ENCODE measurements at places on chromosomes 3 and 15.

GRCh38 chr3:196159526-196159925, 51.7 kb downstream of the ZDHHC19 start:
- DNase-seq: no peak

DNA sequence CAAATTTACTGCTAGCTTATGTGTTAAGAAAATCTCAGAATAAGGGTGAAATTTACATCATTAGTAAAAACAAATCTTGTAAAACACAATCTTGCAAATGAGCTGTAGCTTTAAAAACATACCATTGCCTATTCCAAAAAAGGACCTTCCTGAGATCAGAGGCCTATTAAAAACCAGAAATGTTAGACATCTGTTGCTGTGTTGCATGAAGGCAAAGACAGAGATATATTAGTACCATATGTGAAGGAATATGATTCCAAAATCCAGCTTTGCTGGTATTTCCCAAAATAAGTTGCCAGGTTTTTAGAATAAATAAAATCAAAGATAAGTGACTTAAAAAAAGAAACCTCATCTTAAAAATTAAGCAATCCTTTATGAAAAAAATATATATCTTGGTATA, 504.1 kb upstream of the CDIN1 start:
- DNase-seq: no peak

DNA sequence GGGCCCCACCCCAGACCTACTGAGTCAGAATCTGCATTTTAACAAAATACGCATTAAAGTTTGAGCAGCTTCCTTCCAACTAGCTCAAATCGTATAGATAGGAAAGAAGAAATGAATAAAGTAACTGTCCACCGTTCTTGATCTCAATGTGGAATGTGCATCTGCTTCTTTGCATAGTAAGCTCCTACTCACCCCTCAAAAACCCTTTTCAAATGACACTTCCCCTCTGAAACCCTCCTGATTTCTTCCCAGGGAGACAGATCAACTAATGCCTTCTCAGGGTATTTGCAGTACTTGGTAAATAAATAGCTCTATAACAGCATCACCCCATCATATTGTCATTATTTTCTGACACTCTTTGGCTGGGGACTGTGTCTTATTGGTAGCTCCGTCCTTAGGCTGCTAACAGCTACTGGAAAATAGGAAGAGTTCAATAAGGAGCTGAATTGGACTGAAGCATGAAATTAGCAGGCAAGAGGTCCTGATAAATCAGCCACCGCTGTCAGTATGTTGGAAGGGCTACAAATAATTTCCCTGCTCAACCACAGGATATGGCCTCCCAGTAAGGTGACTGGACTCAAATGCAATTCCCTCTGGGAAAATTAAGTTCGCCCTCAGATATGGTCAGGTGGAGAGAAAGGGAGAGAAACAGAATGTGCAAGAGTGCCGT, 10.2 kb downstream of the OXTR start:
- no peak for DNase-seq

DNA sequence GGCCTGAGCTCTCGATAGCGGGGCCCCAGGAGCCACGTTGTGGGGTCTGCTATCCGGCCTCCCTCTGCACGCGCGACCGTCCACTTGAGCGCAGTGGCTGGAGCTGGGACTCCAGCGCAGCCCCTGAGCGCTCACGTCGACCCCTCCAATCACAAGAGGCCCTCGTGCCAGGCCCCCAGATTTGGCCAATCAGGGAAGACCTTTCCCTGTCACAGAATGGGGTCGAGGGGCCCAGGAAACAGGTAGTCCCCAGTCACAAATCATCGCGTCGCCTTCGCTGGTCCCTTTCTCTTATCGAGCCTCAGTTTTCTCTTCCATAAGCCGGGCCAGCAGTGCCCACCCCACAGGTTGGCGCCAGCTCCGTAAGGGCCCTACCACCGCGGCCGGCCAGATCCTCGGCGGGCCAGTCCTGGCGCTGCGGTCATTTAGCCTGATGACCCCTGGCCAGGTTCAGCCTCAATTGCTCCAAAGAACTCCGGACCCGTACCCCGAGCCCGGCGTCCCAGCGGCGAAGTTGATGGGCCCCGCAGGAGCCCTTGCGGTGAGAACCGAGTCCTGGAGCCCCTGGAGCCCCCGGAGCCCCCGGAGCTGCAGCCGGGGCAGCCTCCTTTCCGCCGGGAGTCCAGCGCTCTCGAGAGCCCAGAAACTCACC, 435 bp downstream of the ALDH1L1 start:
- DNase-seq: no peak

DNA sequence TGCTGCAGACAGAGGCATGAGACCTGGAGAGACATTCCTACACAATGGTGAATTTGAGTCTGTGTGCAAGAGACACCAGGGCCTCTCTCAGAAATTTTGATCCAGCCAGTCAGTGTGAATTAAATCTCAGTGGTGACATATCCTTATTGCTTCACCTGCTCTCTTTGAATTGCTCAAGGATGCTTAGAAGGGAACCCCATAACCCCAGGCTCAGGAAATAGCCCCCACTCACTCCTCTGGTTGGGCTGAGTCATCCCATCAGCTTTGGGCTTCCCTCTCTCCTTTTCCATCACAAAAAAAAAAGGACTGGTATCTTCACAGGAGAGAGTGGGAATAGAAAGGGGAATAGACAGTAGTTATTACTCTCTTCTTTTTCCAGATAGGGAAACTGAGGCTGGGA, 33.0 kb upstream of the LARS2 start:
- DNase-seq: no peak

DNA sequence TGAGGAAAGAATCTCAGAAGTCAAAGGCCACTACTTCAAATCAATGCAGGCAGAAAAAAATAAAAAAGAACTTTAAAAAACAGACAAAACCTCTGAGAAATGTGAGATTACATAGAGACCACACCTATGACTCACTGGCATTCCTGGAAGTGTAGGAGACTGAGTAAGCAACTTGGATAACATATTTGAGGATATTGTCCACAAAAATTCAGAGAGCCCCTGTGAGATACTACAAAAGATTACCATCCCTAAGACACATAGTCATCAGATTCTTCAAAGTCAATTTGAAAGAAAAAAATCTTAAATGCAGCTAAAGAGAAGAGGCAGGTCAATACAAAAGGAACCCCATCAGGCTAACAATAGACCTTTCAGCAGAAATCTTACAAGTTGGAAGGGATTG, 887.3 kb downstream of the NTRK3 start:
- peak; percentile 72 for DNase-seq

- DNase-seq: no peak
These were observed 8.0 kb upstream of the ITIH3 start for GRCh38 chr3:52786330-52787215.

- no peak for DNase-seq
These were observed 3.4 kb downstream of the LINGO1 start for GRCh38 chr15:77629070-77630030.

DNA sequence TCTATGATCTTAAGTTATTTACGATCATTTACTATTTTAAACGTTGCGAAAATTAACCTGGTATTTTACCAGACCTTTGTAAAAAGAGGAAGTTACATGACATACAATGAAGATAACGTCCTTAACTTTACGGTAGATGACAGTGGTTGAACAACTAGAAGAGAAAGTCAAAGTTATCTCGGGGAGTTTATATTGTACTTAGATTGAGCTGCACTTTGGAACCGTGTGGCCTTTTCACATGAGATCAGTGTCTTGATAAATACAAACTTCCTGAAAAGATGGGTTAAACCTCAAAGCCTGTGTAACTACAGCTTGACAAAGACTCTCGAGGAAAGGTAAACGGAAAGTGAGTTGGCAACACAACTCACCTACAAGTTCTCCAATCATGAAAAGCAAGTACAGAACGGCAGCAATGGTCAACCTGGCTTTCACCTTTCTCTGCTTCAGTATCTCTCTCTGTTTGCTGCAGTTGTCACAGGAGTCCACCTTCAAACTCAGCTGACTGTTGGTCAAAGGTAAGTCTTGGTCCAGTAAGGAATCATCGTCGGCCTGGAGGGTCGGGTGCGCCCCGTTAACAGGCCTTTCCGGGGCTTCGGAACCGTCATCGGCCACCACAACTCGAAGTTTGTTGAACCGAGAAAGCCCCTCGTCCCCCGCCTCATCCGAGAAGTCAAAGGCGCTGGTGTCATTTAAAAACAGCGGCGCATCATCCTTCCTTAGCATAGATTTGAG, 793 bp downstream of the SLC30A4 start:
- no peak for DNase-seq

- DNase-seq: peak; percentile 74
These were observed 60.3 kb downstream of the STRIT1 start for GRCh38 chr3:155233213-155233612.

DNA sequence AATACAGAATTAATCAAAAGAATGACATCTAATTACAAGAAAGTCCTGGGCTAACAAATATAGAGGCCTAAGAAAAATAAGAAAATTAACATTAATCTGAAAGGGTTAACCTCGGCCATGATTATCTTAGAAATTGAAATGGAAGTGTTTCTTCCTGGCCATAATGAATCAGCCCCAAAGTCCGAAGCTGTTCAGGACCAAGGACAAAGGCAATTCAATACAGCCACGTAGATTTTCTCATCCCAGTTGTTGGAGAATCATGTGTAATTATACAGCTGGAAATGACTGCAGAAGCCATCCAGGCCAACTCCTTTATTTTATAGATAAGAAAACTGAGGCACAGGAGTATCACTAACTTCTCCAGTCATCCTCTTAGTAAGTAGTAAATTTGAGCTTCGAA, 38.0 kb upstream of the GBE1 start:
- no peak for DNase-seq

GRCh38 chr3:175896655-175897054, 1037.5 kb downstream of the NAALADL2 start:
- no peak for DNase-seq

- DNase-seq: no peak
These were observed 180.2 kb downstream of the VPS13C start for GRCh38 chr15:61880084-61880483.

DNA sequence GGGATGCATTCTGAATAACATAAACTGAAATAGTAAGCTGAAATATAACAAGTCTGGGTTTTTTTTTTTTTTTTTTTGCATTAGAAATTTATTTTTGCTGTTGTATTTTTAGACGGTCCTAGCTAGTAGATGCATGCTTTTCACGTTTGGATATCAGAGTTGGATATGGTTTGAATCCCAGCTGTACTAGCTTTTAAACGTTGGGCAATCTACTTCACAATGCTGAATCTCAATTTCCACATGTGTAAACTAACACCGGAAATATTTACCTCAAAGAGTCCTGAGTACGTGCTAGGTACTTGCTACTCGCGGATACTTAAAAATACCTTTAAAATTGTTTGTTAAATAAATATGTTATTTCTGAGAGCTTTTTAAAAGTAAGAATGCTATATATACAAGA, 139.8 kb downstream of the BBX start:
- peak; percentile 41 for DNase-seq

DNA sequence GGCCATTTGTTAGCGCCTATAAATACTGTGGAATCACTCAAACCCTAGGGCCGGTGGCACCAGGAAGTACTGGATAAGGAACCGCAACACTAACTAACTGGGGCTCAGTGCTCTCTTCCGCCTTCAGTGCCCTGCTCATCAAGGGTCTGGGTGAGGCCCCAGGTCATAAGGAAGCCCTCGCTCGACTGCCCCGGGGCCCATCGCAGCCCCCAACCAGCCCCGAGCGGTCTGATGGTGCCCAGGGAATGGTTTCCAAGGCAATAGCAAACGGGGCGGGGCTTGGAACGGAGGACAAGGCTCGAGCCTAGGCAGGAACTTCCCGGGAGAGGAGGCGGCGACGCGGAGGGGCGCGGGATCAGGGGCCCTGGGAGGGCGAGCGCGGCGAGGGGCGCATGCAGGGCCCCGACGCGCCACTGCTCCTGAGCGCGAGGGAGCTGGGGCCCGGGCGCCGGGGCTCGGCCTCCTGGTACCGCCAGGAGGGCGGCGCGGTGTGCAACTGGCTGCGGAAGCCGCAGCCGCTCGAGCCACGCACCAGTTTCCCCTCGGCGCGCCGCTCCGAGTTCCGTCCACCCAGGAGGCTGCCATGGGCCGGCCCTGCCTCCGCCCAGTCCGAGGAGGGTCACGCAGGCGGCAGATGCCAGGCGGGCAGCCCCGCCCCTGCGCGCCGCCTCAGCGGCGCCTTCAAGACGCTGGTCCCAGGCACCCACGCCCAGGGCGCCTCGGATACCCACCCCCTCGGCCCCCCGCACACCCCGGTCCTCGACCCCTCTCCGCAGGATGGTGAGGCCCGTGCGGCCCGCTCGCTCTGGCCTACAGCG, at the start of gene TTLL3:
TTLL3 (plus strand) TSS at position 648 of the 818 bp plus-strand sequence. CDS start 400 bp downstream, outside the sequence.
- peak; percentile 53 for DNase-seq

GRCh38 chr15:95558131-95558530, 772.4 kb upstream of the NR2F2 start:
- peak; percentile 10 for DNase-seq

GRCh38 chr3:38890426-38890825, 74.4 kb upstream of the SCN10A start:
- DNase-seq: no peak

GRCh38 chr15:56871185-56871584, 47.3 kb upstream of the TCF12 start:
- DNase-seq: peak; percentile 58

DNA sequence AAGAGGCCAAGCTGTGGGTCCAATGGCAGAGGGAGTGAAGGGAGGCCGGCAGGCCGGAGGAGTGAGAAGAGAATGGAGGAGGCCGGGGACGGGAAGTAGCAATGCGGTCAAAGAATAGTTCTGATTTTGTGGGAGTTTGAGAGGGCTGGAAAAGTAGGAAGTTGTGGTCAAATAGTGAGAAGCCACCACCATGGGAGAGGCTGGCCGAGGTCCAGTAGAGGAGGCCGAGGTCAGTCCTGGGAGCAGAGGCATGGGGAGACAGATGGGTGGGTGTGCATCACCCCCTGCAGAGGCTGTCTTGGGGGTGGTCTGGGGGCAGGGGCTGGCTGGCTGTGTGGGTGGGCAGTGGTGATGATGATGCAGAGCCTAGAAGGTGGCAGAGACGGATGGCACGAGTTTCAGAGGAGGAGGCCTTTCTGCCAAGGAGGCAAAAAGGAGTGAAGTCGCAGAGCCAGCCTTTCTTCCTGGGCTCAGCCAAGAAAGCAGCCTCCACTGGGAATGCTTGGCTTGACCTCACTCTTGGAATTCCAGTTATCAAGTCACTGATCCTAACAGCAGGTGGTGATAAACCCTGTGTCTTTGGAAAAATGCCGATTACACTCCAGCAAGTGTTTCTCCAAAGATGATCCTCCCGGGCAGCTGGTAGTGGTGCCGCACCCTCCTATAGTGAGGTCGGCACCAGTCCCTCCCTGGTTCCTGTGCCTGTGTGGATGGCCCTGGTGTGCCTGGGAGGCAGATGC, 57.3 kb downstream of the ARNT2 start:
- no peak for DNase-seq

DNA sequence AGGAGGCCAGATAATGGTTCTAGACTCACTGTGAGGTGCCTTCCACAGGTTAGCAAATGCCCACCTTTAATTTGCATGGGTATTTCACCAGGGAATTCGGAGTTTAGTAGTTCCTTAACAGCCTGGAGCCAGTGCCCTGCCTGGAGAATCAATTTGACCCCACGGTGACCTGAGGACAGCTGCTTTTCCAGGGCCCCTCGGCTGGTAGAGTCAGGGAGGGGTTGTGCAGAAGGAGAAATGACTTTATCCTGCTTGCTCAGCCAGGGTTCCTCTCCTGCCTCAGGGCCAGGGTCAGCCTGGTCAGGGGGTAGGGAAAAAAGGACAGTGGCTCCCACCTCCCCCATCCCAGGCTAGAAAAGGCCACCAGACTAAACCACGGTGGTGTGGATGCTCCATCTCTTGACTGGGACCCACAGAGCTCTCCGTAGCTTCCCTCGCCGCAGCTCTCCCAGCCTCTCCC, 12.0 kb downstream of the DLL4 start:
- DNase-seq: no peak

Data from H4 (cell line).